Stimulated activated CD8-positive, alpha-beta memory T cell treated with anti-CD3 and anti-CD28 coated beads, Interleukin-7, amount 100 ng/mL, for 1 hour (primary cell): ENCODE measurements at places on chromosomes 1 and 21.

DNA sequence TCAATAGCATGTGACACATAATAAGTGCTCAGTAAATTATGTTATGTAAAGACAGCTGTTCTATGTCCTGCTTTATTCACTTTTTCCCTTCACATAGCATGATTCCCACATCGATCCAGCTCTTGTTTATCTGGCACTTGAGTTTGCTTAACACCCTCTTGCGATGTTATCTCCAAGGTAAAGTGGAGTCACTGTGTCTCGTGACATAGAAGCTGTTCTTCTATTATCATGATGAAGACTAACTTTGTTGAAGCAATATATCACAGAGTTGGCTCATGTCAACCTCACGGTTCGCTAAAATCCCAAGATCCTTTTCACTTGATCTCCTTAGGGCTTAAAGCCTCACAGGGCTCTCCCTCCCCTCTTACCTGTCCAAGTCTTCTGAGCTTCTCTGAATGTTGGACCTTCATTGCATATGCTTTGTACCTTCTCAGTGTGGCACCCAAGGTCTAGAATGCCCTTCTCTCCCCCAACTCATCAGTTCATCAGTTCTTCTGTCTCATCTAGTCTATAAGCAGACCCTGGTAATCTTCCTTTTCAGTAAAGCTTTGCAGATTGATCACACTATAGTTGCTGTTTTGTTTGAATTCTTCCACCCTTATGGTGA, 38.0 kb downstream of the PLXNA2 start:
- DNase-seq = no peak

DNA sequence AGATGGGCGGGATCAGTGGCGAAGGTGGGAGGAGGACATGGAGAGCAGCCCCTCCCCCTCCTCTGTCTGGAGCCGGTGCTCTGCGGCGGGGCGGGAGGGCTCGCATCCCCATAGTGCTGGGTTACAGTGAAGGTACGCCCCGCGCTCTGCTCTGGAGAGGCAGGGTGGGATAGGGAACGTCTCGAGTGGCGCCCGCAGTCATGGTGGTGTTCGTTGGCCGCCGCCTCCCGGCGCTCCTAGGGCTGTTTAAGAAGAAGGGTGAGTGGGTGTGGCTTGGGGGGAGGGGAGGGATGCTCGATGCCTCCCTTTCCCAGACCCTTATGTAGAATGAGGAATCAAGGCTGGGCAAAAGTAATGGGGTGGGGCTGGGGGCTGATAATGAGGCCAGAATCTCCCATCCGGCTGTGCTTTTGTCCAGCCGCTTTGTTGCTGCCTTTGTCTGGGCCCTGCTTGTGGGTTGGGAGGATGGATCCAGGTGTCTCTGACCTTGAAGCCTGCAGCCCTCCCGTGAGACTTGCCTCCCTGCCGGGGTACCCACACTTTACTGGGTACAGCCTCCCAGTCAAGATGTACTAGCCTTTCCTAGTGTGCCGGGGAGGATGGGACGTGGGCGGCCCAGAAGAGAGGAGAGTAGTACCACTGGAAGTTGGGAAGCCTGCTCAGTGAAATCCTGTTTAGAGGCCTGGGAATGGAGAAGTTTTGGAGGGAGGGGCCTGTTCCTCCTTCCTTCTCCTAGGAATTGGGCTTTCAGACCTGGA, 51.4 kb downstream of the YARS1 start:
- no peak for DNase-seq

GRCh38 chr21:43021756-43022600, 47.6 kb downstream of the PKNOX1 start:
- no peak for DNase-seq

DNA sequence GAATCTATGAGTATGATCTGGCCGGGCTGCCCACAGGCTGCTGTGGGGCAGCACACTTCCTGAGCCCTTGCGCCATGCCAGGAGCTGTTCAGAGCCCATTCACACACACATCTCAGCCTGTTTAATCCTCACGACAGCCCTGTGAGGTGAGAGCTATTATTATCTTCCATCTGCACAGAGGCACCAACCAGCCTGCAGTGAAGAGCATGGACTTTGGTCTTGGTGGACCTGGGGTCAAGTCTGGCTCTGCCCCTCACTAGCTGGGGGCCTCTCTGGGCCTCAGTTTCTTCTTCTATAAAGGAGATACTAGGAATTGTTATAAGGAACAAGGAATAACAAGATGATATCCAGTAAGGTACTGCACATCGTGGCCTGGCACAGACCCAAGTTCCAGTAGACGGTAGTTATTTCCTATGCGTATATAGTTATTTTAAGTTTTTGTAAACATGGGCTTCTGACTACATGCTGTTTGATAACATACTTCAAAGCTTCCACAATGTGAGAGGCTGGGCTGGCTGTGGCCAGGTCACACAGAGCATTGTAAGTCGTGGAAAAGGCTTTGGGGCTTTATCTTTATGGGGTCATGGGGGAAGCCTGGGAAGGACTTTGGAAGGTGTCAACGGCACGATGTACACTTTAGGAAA, 3.4 kb upstream of the PADI2 start:
- DNase-seq = no peak

- no peak for DNase-seq
Observed at GRCh38 chr1:169809370-169810095, 14.8 kb upstream of the METTL18 start.

DNA sequence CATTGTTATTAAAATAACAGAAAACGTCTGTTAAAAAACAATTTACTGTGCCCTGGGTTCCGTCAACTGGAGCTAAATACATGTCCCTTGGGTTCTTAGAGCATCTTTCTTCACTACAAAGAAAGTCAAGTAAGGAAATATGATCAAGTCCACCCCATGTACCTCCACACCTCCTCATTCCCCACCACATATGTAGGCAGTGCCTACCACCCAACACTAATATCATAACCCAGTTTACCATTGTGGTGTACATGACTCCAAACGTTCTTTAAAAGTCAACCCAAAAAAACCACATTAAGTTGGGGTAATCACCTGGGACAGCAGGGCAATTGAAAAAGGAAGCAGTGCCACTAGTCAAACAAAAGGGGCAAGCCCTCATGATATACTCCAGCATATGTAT, 7.8 kb upstream of the LRRC52 start:
- no peak for DNase-seq

DNA sequence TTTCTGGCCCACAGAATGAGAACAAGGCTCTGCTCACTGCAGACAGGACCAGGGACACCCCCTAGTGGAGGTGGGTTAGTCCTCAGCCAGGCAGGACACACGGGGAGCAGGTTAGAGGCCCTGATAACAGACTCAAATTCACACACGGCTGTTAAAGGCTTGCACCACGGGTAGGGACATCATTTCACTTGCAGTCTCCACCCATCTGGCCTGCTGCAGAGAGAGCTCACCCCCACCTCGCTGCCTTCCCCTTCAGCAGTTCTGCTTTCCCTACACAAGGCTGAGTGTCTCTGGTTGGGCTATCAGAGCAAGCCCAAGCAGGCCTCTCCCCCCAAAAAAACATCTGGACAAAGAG, 20.6 kb downstream of the MEF2D start:
- no peak for DNase-seq

GRCh38 chr1:32606565-32607371, 43.6 kb downstream of the ZBTB8OS start:
- DNase-seq = no peak

DNA sequence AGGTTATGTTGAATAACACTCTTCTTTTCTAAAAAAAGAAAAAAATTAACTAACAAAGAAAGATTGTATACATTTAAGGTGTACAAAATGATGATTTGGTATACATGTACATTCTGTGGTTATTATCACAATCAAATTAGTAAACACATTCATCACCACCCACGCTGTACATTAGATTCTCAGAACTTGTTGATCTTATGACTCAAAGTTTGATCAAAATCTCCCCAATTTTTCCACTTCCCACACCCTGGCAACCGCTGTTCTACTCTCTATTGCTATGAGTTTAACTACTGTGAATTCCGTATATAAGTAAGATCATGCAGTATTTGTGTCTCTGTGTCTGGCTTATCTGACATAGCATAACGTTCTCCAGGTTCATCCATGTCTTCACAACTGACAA, 469.5 kb upstream of the CHRM3 start:
- no peak for DNase-seq

DNA sequence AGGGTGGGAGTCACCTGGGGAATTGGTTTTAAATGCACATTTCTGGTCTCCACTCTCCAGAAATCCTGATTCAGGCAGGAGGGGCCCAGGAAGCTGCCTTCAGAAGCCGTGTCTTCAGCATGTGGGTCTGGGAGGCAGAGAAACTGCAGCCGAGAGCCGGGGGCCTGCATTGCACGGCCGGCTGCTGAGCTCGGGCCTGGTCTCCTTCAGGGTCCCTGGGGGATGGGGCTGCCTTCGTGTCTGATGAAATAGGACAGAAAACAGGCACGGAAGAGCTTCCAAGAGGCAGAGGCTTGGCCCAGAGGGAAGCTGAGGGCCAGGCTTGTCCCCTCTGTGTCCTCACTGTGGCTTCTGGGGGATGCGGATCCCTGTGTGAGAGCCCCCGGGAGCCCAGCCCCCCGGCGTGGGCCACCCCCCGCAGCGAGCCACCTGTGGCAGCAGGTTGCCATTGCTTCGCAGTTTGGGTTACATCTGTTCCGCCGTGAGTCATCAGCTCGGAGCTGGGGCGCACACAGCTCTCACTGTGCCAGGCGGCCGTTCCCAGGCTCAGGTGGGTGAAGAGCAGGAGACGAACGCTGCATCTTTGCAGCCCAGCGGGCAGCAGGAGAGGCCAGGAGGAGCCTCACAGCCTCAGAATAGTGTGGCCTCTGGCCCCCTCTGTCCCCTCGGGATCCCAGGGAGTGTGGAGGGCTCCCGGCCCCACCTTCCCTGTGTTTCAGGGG, 72.4 kb downstream of the AJAP1 start:
- DNase-seq = no peak

DNA sequence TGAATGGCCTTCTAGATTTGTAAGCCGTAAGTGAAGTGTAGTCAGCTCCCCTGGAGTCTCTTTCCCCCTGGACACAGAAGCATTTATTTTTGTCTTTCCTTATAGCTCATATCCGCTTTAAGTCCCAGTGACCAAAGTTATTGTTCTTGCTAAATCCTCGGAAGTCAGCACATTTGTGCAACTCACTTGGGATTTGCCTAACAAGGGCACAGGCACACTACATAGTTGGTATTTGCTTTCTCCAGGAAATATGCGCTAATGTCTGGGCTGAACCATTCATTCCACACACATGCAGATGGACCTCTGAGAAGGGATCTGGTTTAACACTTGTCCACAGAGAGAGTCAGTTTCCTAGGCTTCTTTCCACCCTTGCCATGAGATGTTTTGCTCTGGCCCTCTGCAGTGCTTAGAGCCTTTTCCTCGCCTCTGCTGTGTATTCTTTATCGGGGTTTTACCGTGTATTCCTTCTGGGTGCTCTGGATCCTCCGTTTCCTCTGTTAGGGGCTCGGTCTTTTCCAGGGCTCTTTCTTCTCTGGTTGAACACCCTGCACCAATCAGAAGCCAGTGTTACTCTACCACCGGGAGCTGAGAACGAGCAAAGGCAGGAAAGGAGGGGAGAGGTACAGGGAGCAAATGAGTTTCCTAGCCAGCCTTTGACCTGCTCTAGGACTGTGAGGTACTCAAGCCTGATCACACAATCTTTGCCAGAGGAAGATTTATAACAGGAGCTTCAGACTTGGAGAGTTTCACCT, 72.4 kb downstream of the ABCA4 start:
- DNase-seq = no peak

- DNase-seq = no peak
Observed at GRCh38 chr21:27261676-27262075, 294.8 kb upstream of the ADAMTS5 start.

DNA sequence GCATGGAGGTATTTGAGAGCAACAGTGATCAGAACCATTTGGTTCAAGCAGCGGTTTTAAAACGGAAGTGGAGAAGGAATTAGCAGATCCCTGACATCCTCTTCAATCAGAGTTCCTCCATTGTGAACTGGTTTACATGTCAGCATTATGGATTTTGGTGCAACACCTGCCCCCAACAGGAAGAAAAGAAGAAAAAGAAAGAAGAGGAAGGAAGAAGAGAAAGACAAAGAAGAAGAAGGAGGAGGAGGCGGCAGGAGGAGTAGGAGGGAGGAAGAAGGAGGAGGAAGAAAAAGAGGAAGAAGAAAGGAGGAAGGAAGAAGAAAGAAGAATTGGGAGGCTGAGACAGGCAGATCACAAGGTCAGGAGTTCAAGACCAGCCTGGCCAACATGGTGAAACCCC, 17.4 kb downstream of the NDUFS5 start:
- DNase-seq = no peak

- DNase-seq = no peak
Observed at GRCh38 chr1:30185809-30186208, 537.6 kb downstream of the MATN1 start.

DNA sequence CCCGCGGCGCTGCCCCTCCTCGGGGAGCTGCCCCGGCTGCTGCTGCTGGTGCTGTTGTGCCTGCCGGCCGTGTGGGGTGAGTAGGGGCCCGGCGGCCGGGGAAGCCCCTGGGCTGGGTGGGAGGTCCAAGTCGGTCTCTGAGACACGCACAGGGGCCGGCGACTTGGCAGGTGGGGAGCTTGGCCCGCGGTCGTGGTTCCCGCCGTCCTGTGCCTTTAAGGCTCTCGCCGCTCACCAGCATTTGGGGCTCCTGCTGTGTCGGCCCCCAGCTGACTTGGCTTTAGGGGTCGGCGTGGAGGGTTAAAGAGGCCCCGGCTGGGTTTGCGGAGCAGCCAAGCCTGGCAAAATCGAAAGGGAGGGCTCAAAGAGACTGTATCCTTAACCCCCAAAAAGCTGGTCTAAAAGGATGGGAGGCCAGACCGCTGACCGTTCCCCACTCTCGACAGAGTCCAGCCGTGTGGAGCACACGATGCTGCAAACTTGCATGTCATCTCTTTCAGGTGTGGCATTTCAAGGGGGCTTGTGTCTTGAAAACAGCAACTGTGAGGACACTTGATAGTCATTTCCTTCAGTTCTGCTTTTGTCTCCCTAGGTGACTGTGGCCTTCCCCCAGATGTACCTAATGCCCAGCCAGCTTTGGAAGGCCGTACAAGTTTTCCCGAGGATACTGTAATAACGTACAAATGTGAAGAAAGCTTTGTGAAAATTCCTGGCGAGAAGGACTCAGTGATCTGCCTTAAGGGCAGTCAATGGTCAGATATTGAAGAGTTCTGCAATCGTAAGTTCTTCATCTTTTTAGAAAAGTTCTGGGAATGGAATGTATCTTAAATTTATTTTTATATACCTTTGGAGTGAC, 540 bp downstream of the CD55 start:
- DNase-seq = no peak

- DNase-seq = no peak
Observed at GRCh38 chr1:14794136-14794768, 195.8 kb downstream of the KAZN start.

GRCh38 chr1:154420961-154421924, 16.1 kb downstream of the IL6R start:
- no peak for DNase-seq

GRCh38 chr1:223455470-223455869, 62.3 kb downstream of the CCDC185 start:
- DNase-seq = no peak
